ENCODE measurements at places on chromosomes 6 and 20.

DNA sequence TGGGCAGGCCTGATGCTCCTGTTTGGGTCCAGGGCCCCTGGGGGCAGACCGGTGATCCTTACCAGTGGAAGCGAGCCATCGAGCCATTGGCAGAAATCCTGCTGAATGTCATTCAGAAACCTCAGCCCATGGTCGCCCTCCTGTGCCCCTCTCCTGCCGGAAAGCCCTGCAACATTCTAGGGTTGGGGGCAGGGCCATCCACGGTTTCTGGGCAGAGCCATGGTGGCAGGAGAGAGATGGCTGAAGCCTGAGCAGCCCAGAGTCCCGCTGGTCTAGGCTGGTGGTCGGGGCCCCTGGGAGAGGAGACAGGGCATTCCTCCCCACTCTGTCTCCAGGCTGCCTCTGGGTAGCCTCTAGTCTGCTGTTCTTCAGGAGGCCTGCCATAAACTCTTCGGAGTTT lies 19.6 kb upstream of the CHMP4B start:
- DNase-seq, result no peak

DNA sequence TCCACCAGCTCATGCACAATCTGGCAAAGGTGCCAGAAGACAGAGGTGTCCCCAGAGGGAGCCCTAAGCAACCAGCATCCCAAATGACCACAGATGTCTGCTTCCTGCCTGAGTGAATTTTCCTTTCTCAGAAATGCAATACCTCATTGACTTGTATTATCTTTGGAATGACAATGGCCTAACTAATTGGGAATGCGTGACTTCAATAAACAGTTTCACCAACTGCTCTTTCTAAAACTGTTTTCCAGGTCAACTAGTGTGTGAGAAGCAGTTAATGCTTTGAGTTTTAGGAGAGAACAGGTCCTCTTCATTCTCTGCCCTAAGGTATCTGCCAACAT lies 108.9 kb upstream of the SNX9 start:
- peak; percentile 95 for DNase-seq

DNA sequence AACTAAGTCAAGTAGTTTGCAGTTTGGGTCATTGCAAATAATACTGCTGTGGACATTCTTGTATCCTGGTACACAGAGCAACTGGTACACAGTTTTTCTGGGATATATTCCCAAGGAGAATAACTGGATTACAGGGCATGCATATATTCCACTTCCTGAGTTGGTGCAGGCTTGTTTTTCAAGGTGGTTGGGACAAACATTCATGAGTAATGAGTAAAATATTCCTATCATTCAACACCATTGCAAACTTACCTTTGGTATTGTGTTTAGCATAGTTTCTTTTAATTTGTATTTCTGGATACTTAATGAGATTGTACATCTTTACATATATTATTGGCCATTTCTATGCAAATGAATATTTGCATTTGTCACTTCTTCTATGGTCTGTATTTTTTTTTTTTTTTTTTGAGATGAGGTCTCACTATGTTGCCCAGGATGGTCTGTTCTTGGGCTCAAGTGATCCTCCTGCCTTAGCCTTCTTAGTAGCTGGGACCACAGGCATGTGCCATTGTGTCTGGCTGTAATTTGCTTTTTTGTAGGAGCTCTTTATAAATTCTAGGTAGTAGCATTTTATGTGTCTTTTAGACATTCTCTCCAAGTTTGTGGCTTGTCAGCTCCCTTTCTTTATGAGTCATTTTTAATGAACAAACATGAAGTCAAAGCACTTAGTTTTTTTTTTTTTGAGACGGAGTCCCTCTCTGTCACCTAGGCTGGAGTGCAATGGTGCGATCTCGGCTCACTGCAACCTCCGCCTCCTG lies 158.7 kb downstream of the SOX4 start:
- no peak for DNase-seq

- no peak for DNase-seq
Measured at GRCh38 chr6:49202924-49203536, 260.0 kb downstream of the MMUT start.

GRCh38 chr6:126632271-126632670 lies 292.4 kb downstream of the CENPW start:
- DNase-seq, result no peak

DNA sequence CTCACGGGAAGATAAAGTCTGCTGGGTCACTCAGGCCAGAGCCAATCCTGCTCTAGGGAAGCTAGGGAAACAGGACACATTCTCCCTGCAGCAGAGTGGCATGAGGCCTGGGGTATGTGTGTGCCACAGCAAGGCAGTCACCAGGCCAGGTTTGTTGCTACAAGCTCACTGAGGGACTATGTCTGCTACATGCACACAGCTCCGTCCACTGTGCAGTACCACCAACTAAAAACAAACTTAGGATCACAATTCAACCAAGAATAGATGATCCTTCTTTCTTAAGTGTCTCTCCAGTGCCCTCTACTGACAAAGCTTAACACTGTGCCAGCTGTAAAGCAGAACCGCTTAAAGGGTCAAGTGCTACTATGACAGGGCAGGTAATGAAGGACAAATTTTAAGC lies 192.5 kb downstream of the PTPRK start:
- peak; percentile 18 for DNase-seq

GRCh38 chr6:121765060-121765459 lies 329.6 kb downstream of the GJA1 start:
- DNase-seq, result no peak

DNA sequence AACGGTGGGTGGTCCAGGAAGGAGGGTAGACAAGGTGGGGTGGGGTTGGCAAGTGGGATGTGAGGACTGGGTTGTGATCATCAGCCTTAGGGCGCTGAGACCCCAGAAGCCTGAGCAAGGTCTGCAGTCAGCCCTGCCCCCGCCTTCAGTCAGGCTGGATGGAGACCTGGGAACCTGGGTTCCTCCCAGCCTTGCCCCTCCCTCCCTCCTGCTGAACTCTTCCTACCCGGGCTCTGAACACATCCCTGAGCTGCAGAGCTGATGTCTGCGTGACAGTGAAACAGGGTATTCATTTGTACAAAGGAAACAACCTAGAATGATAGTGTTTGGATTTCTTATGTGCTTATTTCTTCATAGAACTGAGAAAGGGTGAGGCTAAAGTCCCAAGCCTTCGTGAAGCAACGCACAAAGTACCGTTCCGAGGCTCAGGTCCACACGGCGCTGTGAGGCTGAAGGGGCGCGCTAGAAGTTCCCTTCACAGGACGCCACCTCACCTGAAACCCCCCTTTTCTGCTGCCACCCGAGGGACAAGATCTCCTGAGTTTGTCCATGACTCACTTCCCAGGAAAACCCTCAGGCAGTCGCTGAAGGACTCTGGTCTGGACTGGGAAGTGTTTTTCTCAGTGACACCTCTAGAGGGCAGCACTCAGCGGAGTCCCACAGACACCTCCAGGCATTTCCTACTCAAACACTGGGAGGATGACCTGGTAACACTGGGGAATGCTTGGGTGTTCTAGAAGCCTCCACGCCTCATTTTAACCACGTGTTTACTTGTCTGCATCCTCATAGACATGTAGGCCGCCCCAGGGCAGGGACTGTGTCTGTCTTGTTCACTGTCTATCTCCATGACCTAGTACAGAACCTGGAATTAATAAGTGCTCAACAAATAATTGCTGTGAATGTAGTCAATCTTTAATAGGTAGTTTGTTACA lies 1.2 kb downstream of the GSTA5 start:
- DNase-seq, result peak; percentile 45

GRCh38 chr20:52937591-52938100 lies 34.5 kb upstream of the TSHZ2 start:
- DNase-seq, result no peak

GRCh38 chr6:104638841-104639290 lies 220.9 kb downstream of the HACE1 start:
- DNase-seq, result peak; percentile 3
